ENCODE measurements at places on chromosomes 16 and 17. TPM values are rescaled to one million over a fixed set of nuclear protein-coding genes. Genes with fewer than 3 reads are reported as not detected.

The POLDIP2 gene
- total RNA-seq = 80.8 TPM

The PABPN1L gene
- total RNA-seq = not detected

The ENGASE gene
- total RNA-seq = 6.1 TPM

The NUTF2 gene
- total RNA-seq = 193 TPM

The CCL17 gene
- total RNA-seq = not detected

The C1QL1 gene
- 13.5 TPM for total RNA-seq

The SLC12A3 gene
- total RNA-seq = not detected

The MYH2 gene
- 3.5 TPM for total RNA-seq

The RCVRN gene
- total RNA-seq = not detected

The NPIPA8 gene
- total RNA-seq = 1.5 TPM

The TBX21 gene
- total RNA-seq = not detected

The CSH1 gene
- not detected for total RNA-seq

The YBX2 gene
- total RNA-seq = not detected

The C16orf54 gene
- total RNA-seq = not detected

The HOXB5 gene
- total RNA-seq = 0.12 TPM

The STH gene
- total RNA-seq = not detected

The PLXDC1 gene
- total RNA-seq = 0.09 TPM

The GOSR2 gene
- 34.3 TPM for total RNA-seq

The SSTR5 gene
- total RNA-seq = not detected

The IRX3 gene
- total RNA-seq = 11.2 TPM

The MILR1 gene
- 3.0 TPM for total RNA-seq

The CDK5R1 gene
- 1.1 TPM for total RNA-seq

All from pericardium fibroblast (primary cell).